Inflammatory macrophage treated with lipopolysaccharide for 1 hour (primary cell): ENCODE measurements at places on chromosomes 3 and 15.
A peak's percentile ranks its signal among the peaks of the same experiment; 100 is the strongest.

GRCh38 chr3:58563386-58564035 is 13.7 kb downstream of the FAM107A start:
- no peak for DNase-seq

DNA sequence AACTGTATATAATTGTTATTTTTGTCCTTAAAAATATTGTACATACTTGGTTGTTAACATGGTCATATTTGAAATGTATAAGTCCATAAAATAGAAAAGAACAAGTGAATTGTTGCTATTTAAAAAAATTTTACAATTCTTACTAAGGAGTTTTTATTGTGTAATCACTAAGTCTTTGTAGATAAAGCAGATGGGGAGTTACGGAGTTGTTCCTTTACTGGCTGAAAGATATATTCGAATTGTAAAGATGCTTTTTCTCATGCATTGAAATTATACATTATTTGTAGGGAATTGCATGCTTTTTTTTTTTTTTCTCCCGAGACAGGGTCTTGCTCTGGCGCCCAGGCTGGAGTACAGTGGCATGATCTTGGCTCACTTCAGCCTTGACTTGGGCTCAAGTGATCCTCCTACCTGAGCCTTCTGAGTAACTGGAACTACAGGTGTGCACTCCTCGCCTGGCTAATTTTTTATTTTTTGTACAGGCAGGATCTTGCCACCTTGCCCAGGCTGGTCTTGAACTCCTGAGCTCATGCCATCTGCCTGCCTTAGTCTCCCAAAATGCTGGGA is 10.7 kb downstream of the NFKBIZ start:
- DNase-seq: no peak

DNA sequence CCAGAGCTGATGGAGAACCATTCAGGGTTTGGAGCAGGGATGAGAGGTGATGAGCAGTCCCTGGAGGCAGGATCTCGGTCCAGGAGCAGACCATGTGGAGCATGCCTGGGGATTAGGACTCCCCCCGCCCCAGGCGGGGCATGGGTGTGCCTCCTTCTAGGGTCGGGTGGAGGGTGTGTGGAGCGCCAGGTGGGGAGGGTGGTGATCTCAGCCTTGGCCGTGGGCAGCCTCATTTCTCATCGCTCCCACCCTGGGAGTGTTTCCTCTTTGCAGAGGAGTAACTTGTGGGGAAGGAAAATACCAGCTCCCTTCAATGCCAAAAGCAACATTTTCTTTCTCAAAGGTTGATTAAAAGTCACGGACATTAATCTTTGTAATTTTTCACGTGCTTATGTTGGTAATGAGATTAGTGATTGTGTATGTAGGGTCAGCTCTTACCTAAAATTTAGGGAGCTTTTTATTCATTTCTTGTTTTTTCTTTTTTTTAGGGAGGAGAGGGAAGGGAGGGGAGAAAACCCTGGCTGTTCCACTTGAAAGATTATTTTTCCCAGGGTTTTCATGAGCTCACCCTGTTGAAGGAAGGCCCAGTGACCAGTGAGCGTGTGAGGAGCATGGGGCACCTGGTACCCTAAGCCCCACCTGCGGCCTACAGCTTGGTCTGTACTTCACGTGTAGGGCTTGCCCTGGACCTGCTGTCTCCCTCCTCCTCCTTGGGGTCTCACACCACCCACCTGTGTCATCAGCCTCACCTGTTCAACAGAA is 11.0 kb downstream of the FBLN2 start:
- DNase-seq: no peak

- no peak for DNase-seq
Measured at GRCh38 chr15:39649757-39650156, 68.9 kb downstream of the THBS1 start.

DNA sequence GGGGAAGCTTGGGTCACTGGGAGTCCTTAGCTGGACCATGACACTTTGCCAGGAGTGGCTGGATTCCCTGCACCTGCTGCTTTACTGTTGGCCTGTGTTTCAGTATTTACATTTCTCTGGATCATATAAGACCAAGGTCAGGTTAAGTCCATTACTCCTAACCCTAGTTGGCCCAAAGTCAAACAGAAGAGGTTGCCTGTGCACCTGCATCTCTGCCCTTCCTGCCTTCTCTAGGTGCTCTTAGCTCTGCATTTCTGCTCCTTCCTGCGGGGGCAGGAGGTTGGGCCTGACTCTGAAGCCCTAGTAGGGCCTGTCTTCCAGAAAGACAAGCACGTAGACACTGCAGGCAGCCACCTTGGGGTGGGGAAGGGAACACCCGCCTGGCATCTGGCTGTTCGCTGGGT is 124.3 kb downstream of the RPLP1 start:
- no peak for DNase-seq

DNA sequence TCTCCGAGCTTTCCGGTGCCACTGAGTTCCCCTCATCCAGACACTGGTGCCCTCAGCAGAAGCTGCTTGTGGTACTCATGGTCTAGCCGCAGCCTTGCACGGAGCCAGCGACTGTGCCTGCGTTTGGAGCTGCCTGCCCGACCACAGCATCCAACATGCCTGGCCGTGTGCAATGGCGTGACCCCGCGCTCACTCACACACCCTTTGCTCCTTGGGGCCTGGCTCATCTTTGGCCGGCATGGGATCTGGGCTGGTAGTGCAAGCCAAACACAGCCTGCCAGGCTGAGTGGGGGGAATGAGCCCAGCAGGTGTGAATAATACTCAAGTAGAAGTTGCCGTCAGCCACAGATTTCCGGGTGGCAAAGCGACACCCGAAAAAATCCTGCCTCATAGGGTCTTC is 1178.7 kb upstream of the GBE1 start:
- no peak for DNase-seq

- DNase-seq: no peak
Measured at GRCh38 chr3:125075738-125076137, 19.9 kb upstream of the HEG1 start.

DNA sequence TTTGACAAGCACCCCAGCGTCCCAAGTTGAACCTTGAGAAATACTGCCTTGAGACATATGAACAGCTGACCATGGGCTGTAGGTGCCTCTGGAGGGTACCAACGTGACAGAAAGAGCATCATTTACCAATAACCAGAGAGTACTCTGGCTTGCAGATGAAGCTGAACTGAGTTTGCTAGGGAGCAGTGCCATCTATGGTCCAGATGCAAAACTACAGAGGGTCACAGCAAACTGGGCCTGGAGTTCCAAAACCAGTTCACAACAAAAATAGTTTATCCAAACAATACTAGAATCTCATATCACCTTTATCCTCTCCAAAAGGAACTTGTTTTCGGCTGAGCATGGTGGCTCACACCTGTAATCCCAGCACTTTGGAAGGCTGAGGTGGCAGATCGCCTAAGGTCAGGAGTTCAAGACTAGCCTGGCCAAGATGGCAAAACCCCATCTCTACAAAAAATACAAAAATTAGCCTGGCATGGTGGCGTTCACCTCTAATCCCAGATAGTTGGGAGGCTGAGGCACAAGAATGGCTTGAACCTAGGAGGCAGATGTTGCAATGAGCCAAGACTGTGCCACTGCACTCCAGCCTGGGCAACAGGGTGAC is 69.3 kb downstream of the CHAC1 start:
- DNase-seq: peak; percentile 25
